ENCODE measurements at places on chromosomes 11 and 22. TPM values are rescaled to one million over a fixed set of nuclear protein-coding genes. Genes with fewer than 3 reads are reported as not detected.

CEP164 gene
- total RNA-seq: 30.4 TPM

NLRP6 gene
- not detected for total RNA-seq

ANGPTL5 gene
- total RNA-seq: not detected

- DNase-seq: peak; percentile 53
Observed at GRCh38 chr11:10310301-10310841, 5.5 kb downstream of the ADM start.

ZDHHC13 gene
- total RNA-seq: 31.5 TPM

GRCh38 chr11:124586238-124586860, 16.6 kb downstream of the OR8A1 start:
- DNase-seq: peak; percentile 84

DNA sequence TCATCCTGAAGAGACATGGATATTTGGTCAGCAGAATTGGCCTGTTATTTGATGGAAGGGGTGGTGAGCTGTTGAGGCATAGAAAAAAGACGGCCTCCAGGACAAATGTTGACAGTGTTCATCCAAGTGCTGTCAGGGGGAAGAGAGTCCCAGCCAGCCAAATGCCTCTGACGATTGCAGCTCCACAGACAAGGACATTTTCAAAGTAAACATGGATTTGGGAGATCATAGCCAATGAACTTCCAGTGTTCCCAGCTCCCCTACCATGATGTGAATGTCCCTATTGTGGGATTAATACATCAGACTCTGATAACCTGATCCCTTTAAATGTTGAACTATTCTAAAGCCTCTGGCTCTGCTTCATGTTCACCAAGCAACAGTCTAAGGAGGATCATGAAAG, 31.2 kb upstream of the PSMA1 start:
- no peak for DNase-seq

OR52I1 gene
- not detected for total RNA-seq

PLAAT5 gene
- 15.4 TPM for total RNA-seq

CLP1 gene
- total RNA-seq: 23.7 TPM

DNA sequence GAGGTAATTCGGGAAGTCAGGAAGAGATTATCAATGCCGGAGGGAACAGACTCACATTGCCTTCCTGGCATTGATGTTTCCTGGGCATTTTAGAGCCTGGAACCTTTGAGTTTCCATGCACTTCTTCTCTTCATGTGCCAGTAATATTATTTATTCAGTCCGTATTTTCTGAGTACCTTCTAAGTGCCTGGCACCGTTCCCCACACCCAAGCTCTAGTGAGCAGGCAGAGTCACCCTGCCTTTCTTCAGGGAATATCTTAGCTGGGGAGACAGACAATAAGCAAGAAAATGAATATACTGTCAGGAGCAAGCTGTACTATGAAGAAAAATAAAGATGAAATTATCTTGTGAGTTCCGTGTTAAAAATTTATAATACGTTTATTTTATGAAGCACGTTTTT, 136.2 kb upstream of the SEZ6L start:
- no peak for DNase-seq
